ENCODE measurements at places on chromosomes 16 and 17. TPM values are rescaled to one million over a fixed set of nuclear protein-coding genes. Genes with fewer than 3 reads are reported as not detected.

DNA sequence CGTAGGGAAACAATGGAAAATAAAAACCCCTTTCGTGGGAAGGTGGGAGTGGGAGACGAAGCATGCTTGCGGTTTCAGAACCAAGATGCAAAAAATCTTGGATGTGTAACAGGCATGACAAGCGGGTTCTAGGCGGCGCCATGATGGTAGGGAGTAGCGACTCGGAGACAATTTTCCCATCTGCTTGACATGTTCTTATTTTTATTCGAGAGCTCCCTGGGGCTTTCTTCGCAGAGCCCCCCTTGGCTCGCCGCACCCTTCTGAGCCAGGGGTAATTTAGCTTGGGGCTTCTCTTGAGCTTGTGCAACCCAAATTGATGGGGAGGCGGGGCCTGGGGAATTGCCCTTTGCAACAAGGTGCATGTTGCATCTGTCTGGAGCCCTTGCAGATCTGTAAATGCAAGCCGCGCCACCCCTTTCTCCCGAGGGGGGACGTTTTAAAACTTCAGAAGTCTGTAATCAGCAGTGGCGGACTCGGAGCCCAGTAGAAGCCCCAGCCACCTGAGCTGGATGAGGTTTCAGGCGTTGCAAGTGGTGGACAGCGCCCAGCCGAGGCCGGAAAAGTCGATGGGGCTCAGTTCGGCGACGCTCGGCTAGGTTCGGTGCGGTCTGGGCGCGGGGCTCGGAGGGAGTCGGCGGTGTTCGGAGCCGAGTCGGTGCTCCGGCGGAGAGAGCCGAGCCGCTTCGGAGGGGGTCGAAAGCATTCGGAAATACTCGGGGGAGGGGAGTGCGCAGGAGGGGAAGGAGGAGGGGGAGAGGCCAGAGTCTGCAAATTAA is 2.9 kb downstream of the GNAO1 start:
- no peak overlapping the region for H3K4me3 ChIP-seq
- peaks cover 16% of the 10 kb centered on the region for H3K27me3 ChIP-seq
- H3K27ac ChIP-seq: no peak overlapping the region
- peak; percentile 62 for DNase-seq
- H3K4me1 ChIP-seq: peaks cover 15% of the 10 kb centered on the region

- no peak for DNase-seq
- H3K36me3 ChIP-seq: no peaks in the 10 kb centered on the region
- peaks cover 8% of the 10 kb centered on the region for H3K4me1 ChIP-seq
- no peak overlapping the region for H3K27ac ChIP-seq
- H3K27me3 ChIP-seq: no peaks in the 10 kb centered on the region
Measured at GRCh38 chr17:18177722-18178121, 5.9 kb upstream of the ALKBH5 start.

DNA sequence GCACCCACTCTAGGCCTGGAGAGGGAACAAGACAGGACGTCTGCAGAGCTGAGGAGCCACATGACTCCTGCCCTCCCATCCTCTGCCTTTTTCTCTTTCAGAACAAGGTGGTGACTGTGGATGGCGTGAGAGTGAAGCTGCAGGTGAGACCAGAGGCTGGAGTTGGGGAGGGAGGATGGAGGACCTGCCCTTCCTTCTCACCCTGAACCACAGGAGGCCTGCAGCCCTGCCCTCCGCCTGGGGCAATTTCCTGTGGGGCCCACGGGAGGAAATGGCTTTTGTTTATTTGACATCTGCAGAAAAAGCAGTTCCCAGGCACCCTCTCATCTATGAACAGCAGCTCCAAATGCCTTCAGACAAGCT is 5.1 kb downstream of the RAB37 start:
- DNase-seq: peak; percentile 73
- no peak overlapping the region for H3K4me3 ChIP-seq
- no peaks in the 10 kb centered on the region for H3K36me3 ChIP-seq
- peaks cover 56% of the 10 kb centered on the region for H3K4me1 ChIP-seq

GRCh38 chr17:30345527-30346075 is 11.7 kb upstream of the TMIGD1 start:
- no peak overlapping the region for H3K4me3 ChIP-seq
- no peak for DNase-seq
- H3K36me3 ChIP-seq: no peaks in the 10 kb centered on the region
- no peaks in the 10 kb centered on the region for H3K27me3 ChIP-seq
- peaks cover 17% of the 10 kb centered on the region for H3K4me1 ChIP-seq

CORO6 gene
- total RNA-seq: 4.2 TPM

GRCh38 chr17:12987120-12987519 is 30.7 kb downstream of the ELAC2 start:
- peaks cover 23% of the 10 kb centered on the region for H3K36me3 ChIP-seq
- H3K27ac ChIP-seq: no peak overlapping the region
- no peaks in the 10 kb centered on the region for H3K4me1 ChIP-seq
- H3K27me3 ChIP-seq: no peaks in the 10 kb centered on the region

DNA sequence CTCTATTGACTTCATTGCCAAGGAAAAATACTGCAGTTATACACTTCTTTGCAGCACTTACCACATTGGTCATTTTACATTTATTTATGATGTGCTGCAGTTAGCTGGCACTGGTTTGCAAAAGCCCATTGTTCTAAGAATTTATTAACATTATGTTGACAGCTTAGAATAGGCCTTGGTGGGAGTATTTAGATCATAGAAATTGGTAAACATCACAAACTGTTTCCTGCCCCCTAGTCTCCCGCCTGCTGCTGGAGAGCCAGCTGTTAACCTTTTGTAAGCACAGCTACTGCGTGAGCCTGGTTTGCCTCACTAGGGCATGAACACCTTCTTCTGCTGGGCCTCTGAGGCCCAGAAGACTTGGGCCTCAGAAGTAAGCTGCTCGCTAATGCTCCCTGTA is 651.4 kb upstream of the GOT2 start:
- no peak overlapping the region for H3K4me3 ChIP-seq
- no peaks in the 10 kb centered on the region for H3K27me3 ChIP-seq
- H3K27ac ChIP-seq: no peak overlapping the region
- no peaks in the 10 kb centered on the region for H3K36me3 ChIP-seq

DNA sequence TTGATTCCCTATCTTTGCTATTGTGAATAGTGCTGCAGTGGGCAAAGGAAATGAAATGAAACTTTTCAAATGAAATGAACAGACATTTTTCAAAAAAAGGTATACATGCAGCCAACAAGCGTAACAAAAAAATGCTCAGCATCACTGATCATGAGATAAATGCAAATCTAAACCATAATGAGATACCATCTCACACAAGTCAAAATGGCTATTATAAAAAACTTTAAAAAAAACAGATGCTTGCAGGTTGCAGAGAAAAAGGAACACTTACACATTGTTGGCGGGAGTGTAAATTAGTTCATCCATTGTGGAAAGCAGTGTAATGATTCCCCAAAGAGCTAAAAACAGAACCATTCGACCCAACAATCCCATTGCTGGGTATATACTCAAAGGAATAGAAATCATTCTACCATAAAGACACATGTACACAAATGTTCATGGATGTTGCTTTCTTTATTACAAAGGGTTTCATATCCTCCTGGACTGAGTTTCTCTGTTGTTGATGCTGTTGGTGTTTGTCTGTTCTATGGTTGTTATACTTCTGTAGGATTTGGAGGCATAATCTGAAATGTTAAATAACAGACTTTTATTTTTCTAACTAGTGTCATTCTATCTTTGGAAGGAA is 99.3 kb upstream of the SOX9 start:
- no peaks in the 10 kb centered on the region for H3K36me3 ChIP-seq
- no peaks in the 10 kb centered on the region for H3K4me1 ChIP-seq
- H3K4me3 ChIP-seq: no peak overlapping the region

DNA sequence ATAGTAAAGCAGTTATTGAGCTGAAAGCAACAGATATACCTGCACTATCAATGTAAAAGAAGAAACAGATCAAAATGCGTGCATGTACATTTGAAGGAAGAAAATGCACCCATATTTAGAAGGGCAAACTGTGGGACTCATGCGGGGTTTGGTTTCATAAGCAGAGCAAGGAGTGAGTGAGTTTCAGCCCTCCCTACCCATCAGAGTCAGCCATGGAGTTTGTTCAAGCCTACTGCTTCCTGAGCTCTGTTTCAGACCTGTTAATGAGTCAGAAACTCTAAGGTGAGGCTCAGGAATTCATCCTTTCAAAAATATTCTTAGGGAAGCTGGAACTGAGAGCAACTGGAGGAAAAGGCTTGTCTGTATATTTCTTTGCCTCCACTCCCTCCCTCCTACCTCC is 446.2 kb downstream of the HS3ST4 start:
- no peak overlapping the region for H3K27ac ChIP-seq
- no peaks in the 10 kb centered on the region for H3K27me3 ChIP-seq
- no peak for DNase-seq
- no peaks in the 10 kb centered on the region for H3K4me1 ChIP-seq

- no peaks in the 10 kb centered on the region for H3K27me3 ChIP-seq
- no peak overlapping the region for H3K27ac ChIP-seq
- H3K36me3 ChIP-seq: no peaks in the 10 kb centered on the region
- peaks cover 22% of the 10 kb centered on the region for H3K4me1 ChIP-seq
Measured at GRCh38 chr16:17556276-17557052, 85.7 kb upstream of the XYLT1 start.

CD79B gene
- not detected for total RNA-seq

UBE2Z gene
- total RNA-seq: 119 TPM

DNA sequence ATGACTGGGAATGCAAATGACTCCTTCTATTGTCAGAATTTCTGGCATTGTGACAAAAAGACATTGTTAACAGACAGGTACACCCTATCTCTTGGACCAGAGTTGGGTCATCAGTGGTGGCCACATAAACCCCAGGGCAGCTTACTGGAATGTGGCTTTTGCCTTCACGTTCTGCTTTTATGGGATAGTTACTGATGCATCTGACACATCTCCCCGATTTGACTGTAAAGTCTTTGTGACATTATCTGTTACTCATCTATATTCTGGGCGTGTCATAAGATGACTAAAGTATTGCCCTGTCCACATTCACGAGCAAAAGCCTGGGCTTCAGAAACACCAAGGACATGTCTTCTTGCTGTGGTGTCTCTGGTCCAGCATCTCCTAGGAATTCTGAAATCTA is 18.7 kb upstream of the AQP8 start:
- no peaks in the 10 kb centered on the region for H3K4me1 ChIP-seq
- H3K27ac ChIP-seq: no peak overlapping the region
- H3K4me3 ChIP-seq: no peak overlapping the region
- H3K36me3 ChIP-seq: no peaks in the 10 kb centered on the region

Data from SJSA1 (cell line).